Pancreas (tissue), 10 donors: ENCODE measurements at places on chromosomes 11 and 22. TPM values are rescaled to one million over a fixed set of nuclear protein-coding genes. Genes with fewer than 3 reads are reported as not detected.

CCDC157 gene
- 1.1 TPM for total RNA-seq

GPHA2 gene
- 15.6 TPM for total RNA-seq

OR8G5 gene
- not detected for total RNA-seq

GRCh38 chr11:55994525-55994924 is at the start of gene OR5F1:
Gene OR5F1 (minus strand): TSS chr11:55994625. CDS start chr11:55994625, 0 bp downstream.
- H3K4me1 ChIP-seq: no peaks in the 10 kb centered on the region
- H3K27me3 ChIP-seq: no peaks in the 10 kb centered on the region
- no peaks in the 10 kb centered on the region for H3K36me3 ChIP-seq

DNA sequence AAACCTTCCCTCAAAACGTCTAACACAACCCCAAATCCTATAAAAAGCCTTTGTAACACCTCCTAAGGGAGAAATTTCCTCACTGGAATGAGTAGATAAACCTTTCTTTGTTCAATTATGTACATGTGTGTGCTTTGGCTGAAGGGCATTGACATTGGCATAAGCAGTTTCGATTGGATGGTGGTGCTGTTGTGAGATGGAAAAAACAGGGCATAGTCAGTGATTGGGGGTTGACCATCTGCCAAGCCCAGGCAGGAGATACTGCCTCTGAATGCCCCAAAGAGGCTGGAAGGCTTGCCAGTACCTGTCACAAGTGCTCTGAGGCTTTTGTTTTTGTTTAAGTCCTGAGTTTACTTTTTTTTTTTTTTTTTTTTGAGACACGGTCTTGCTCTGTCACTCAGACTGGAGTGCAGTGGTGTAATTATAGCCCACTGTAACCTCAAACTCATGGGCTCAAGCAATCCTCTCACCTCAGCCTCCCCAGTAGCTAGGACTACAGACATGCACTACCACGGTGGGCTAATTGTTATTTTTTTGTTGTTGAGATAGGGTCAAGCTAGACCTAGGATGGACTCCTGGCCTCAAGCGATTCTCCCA is 1.2 kb upstream of the CCDC117 start:
- H3K4me1 ChIP-seq: no peaks in the 10 kb centered on the region
- no peaks in the 10 kb centered on the region for H3K36me3 ChIP-seq
- H3K27ac ChIP-seq: no peak overlapping the region
- H3K4me3 ChIP-seq: no peak overlapping the region
- DNase-seq: no peak
- no peaks in the 10 kb centered on the region for H3K27me3 ChIP-seq

DNA sequence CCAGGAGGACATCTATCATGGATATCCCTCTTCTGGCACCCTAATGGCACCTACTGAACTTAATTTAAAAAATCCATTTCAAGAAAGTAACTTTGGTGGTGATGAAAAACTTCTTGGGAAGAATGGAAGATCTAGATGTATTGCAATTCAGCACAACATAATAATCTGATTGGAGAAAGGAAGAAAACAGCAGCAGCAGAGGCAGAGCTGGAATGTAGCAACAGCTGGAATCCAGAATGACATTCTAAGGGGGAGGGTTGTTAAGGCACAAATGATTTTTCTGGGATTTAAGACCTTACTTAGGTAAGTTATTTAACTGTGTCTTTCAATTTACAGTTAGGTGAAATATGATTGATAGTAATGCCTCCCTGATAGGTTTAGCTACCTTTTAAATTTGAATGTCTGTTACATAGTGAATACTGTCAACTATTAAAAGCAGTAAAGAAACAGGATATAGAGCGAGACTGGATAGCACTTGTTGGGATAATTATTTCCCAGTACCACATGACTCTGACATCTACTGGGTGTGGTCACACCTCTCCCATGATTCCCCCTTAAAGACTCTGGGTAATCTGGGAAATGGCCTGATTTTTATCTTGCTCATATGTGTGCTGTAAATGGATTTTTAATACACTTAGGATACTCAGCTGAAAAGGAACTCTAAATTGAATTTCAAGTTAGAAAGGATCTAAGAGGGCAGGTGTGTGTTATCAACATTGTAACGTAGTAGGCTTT is 11.7 kb downstream of the CAPRIN1 start:
- no peaks in the 10 kb centered on the region for H3K27me3 ChIP-seq
- H3K4me1 ChIP-seq: peaks cover 12% of the 10 kb centered on the region
- H3K4me3 ChIP-seq: no peak overlapping the region
- DNase-seq: no peak
- no peak overlapping the region for H3K27ac ChIP-seq
- no peaks in the 10 kb centered on the region for H3K36me3 ChIP-seq

- no peaks in the 10 kb centered on the region for H3K27me3 ChIP-seq
- H3K4me1 ChIP-seq: peaks cover 27% of the 10 kb centered on the region
- peak; percentile 59 for DNase-seq
- H3K36me3 ChIP-seq: no peaks in the 10 kb centered on the region
- H3K4me3 ChIP-seq: no peak overlapping the region
- H3K27ac ChIP-seq: no peak overlapping the region
These were observed 4.2 kb downstream of the SLC25A1 start for GRCh38 chr22:19174106-19175025.

GRCh38 chr11:62556875-62557631 is 10.4 kb upstream of the AHNAK start:
- H3K27ac ChIP-seq: peak overlapping the region; percentile 72
- peaks cover 11% of the 10 kb centered on the region for H3K36me3 ChIP-seq
- H3K4me1 ChIP-seq: peaks cover 50% of the 10 kb centered on the region
- no peak for DNase-seq
- H3K27me3 ChIP-seq: no peaks in the 10 kb centered on the region
- H3K4me3 ChIP-seq: no peak overlapping the region

GRCh38 chr11:11574373-11575287 is 47.2 kb downstream of the GALNT18 start:
- DNase-seq: no peak
- H3K27me3 ChIP-seq: no peaks in the 10 kb centered on the region
- no peak overlapping the region for H3K4me3 ChIP-seq
- no peaks in the 10 kb centered on the region for H3K36me3 ChIP-seq

APLNR gene
- 0.41 TPM for total RNA-seq

SLC43A3 gene
- 6.7 TPM for total RNA-seq

- H3K27me3 ChIP-seq: no peaks in the 10 kb centered on the region
- H3K4me3 ChIP-seq: no peak overlapping the region
- no peaks in the 10 kb centered on the region for H3K36me3 ChIP-seq
- no peak for DNase-seq
These were observed 820.5 kb downstream of the BRD1 start for GRCh38 chr22:49007013-49007653.

OR51B2 gene
- not detected for total RNA-seq

CDC45 gene
- 0.32 TPM for total RNA-seq

DNA sequence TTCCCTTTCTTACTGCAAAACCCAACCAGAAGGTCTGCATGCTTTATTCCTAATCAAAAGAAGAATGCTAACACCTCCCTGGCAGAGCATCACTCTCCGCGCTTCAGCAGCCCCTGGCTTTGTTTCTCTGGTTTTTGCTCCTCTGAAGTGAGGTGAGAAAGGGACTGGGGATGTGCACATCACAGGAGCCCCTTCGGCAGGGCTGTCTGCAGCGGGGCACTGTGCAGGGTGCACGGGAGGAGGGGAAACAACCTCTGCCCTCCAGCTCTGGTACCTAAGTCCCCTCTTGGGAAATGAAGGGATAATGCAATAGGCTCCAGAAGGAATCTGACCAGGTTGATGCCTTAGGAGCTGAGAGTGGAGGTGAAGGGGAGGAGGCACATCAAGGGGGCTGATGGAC is 312.7 kb downstream of the NTM start:
- no peak overlapping the region for H3K27ac ChIP-seq
- H3K4me1 ChIP-seq: no peaks in the 10 kb centered on the region
- H3K4me3 ChIP-seq: no peak overlapping the region
- no peaks in the 10 kb centered on the region for H3K36me3 ChIP-seq

DNA sequence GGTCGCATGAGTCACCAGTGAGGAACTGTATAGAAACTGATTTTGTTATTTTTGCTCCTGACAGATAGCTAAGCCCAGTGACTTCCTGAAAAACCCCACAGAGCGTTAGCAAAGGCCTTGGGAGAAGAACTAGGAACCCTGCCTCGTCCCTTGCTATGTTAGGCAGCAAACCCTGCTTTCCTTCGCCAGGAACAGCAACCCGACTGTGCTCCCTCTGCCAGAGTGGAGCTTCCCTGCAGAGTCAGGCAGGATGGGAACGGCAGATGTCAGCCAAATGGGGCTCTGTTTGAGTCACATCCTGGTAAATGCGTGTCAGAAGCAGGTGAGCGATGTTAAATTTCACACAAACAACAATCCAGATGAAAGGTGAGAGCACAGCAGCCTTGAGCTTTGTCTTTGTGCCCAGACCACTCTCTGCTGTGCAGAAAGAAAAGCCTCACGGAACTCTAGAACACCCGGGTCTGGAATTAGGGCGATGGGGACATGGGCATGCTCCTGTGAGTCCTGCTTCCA is 186.6 kb downstream of the ADAMTS15 start:
- no peaks in the 10 kb centered on the region for H3K36me3 ChIP-seq
- H3K27me3 ChIP-seq: no peaks in the 10 kb centered on the region
- H3K4me3 ChIP-seq: no peak overlapping the region
- H3K27ac ChIP-seq: no peak overlapping the region
- no peak for DNase-seq

DNA sequence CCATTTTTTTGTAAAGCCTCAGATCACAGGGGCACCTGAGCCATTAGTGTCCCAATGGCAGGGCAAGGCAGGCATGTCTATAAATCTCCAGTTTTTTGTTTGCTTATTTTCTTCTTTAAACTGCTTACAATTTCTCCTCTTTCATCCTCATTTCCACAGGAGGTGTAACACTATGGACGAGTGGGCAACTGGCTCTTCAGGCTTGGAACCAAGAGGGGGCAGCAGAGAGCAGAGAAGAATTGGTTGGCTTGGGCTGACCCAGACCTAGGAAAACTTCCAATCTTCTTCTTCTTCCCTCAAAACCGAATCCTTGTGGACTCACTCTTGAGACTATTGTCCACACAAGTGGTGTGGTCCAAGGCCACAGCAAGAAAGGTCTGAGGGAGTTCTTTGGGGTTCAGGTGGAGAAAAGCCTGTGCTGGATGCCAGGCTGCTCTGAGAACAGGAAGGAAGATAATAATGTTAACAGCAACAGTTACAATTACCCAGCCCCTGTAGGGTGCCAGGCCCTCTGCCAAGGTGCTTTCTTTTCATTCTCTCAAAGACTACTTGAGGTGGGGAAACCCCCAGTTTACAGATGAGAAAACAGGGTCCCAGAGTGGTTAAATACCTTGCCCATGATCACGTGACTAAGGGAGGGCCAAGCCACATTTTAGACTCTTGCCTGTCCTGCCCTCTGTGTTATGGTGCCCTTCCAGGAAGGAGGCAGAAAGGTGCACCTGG is 70.7 kb upstream of the E2F8 start:
- H3K27me3 ChIP-seq: no peaks in the 10 kb centered on the region
- DNase-seq: no peak
- no peaks in the 10 kb centered on the region for H3K4me1 ChIP-seq
- no peaks in the 10 kb centered on the region for H3K36me3 ChIP-seq
- H3K4me3 ChIP-seq: no peak overlapping the region
- no peak overlapping the region for H3K27ac ChIP-seq

FOLR3 gene
- total RNA-seq: not detected

GRCh38 chr22:19717691-19718455 is 3.6 kb downstream of the SEPTIN5 start:
- DNase-seq: peak; percentile 63
- H3K4me1 ChIP-seq: no peaks in the 10 kb centered on the region
- H3K27me3 ChIP-seq: no peaks in the 10 kb centered on the region

DNA sequence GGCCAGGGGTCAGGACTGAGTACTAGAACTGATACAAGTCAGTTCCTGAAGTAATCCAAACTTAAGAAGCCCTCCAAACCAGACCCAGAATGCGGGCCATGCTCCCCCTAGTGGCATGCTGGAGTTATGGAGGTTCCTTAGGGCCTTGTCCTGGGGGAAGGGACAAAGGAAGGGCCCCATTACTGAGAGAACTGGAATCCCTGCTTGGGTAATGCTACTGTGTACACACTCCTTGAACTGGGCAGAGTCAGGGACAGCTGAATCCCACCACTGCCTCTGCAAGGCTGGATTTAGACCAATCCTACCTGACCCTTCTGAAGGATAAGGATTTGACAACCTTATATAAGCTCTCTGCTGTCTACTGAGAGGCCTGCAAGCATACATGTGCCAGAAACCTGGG is 97.3 kb upstream of the AKIP1 start:
- H3K4me1 ChIP-seq: no peaks in the 10 kb centered on the region
- no peak overlapping the region for H3K4me3 ChIP-seq
- peak overlapping the region; percentile 56 for H3K27ac ChIP-seq
- H3K36me3 ChIP-seq: no peaks in the 10 kb centered on the region
- DNase-seq: peak; percentile 69
- H3K27me3 ChIP-seq: no peaks in the 10 kb centered on the region

MS4A1 gene
- total RNA-seq: 0.15 TPM

APOL4 gene
- total RNA-seq: 0.54 TPM

GRCh38 chr22:17373855-17374254 is 4.6 kb downstream of the CECR2 start:
- H3K36me3 ChIP-seq: no peaks in the 10 kb centered on the region
- no peak overlapping the region for H3K4me3 ChIP-seq
- H3K27ac ChIP-seq: no peak overlapping the region

EHF gene
- 35.0 TPM for total RNA-seq

- no peaks in the 10 kb centered on the region for H3K36me3 ChIP-seq
- H3K27me3 ChIP-seq: no peaks in the 10 kb centered on the region
- peaks cover 7% of the 10 kb centered on the region for H3K4me1 ChIP-seq
- no peak overlapping the region for H3K4me3 ChIP-seq
- no peak for DNase-seq
- no peak overlapping the region for H3K27ac ChIP-seq
These were observed 1.1 kb downstream of the DHCR7 start for GRCh38 chr11:71446942-71447688.

GRCh38 chr11:1839924-1840779 is 1.4 kb downstream of the TNNI2 start:
- no peaks in the 10 kb centered on the region for H3K27me3 ChIP-seq
- H3K4me3 ChIP-seq: no peak overlapping the region
- H3K27ac ChIP-seq: peak overlapping the region; percentile 44

GRCh38 chr11:65821107-65821506 is 12.7 kb upstream of the SNX32 start:
- peaks cover 14% of the 10 kb centered on the region for H3K4me1 ChIP-seq
- no peaks in the 10 kb centered on the region for H3K36me3 ChIP-seq
- no peak for DNase-seq

DNA sequence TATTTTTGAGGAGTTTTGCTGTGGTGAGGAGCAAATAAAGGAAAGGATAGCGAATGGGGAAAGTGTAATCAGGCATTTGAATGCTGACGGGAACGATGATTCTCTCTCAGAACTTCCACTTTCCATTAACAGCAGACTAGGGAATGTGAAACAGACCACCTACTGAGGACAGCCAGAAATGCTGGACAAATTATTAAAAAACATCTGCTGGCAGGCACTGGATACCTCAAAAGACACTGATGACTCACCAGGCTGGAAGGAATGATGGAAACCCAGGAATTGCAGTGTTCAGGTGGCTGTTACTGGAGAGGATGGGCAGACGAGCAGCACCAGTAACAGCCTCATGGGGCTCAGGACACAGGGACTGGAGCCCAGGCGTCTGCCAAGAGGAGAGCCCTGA is 33.4 kb downstream of the PLA2G6 start:
- H3K27ac ChIP-seq: peak overlapping the region; percentile 3
- DNase-seq: no peak
- H3K27me3 ChIP-seq: no peaks in the 10 kb centered on the region
- H3K4me1 ChIP-seq: no peaks in the 10 kb centered on the region
- H3K36me3 ChIP-seq: no peaks in the 10 kb centered on the region
- no peak overlapping the region for H3K4me3 ChIP-seq

SLC43A1 gene
- 155 TPM for total RNA-seq
